Activated effector memory CD4-positive, alpha-beta T cell treated with anti-CD3 and anti-CD28 coated beads, Interleukin-2, amount 50 U/mL, for 16 hours (primary cell): ENCODE measurements at places on chromosomes 5 and 9.

GRCh38 chr9:134929193-134930158, 11.8 kb upstream of the FCN1 start:
- DNase-seq = no peak

DNA sequence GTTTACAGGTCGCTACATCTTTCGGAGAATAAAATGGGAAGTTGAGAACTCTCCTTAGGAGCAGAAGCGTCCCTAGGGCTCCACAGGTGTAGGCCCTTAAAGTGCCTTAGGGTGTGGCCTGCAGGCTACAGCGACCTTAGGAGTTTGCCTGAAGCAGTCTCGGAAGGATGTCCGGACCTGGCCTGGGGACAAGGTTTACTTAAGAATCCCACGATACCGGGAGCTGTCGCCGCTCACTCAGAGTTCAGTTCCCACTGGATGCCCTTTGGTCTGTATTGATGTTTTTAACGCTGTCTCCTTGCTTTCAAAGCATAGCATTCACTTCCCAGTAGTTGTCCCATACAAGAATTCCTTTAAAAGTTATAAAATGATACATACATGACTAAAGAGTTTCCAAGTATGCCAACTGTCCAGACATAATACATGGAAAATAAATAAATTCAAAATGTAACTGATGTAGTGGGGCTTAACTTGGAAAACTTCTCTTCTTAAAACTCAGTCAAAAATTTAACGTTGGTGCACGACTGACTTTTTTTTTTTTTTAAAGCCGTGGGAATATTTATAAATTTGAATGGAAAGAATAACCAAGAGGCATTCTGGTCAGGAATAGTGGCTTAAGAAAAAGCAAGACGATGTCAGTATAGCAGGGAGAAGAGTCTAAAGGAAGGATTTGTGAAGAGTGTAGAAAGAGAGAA, 848 bp downstream of the RAD50 start:
- DNase-seq = peak; percentile 72

DNA sequence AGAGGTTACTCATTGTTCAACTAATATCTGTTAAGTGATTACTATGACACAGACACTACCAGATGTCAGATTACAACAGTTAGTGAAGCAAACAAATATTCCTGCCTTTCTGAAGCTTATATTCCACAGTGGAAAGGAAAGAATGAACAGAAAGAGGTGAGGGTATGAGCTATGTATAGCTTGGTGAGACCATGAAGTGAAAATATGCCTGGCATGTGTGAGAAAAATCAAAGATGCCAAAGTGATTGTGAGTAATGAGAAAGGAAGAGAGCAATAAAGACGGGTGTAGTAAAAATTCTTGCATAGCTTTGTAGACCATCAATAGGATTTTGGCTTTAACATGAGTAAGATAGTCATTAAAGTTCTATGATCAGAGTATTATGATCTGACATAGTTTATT, 734.5 kb upstream of the NUDT12 start:
- no peak for DNase-seq

DNA sequence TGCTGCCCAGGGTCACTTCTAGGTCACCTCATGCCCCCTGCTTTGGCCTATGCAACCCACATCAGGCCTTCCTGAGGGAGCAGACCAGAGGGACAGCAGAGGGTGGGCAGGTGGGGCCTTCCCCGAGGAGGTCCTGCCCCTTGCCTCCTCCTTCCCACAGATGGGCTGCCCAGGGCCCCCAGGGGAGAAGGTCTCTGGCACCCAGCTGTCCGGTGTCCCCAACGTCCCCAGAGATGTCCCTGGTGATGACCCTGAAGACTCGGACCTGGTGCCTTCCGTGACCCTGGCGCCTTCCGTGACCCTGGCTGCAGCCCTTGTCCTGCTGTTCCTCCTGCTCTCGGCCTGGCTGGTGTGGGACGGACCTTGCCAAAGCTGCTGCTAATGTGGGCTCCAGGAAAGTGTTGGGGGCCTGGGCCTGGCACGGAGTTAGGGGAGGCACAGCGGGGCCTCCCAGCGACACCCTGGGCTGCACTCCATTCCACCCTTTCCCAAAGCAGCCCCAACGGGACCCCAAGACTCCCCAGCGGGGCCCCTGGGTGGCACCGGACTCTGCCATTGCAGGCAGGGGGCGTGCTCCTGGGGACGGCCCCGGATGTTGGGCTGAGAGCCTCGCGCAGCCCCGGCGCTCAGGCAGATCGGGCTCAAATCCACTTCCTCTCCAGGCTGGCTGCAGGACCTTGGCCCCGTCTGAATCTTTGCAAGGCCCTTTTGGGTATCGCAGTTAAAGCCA, 6.8 kb upstream of the SLC2A6 start:
- no peak for DNase-seq

DNA sequence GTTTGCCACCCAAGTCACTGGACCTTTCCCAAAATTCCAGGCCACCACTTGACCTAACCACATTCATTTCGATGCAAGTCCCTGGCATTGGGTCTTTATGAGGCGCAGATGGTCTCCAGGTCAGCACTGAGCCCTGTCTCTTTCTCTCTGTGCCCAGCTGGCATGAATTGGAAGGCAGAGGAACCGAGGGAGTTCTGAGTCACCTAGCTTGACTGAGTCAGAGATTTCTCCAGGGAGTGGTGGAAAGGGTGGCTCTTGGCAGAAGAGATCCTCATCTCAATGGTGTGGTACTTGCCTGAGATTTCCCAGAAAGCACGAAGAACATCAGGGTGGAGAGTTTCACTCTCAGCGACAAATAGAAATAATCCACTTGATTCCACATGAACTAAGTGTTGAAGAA, 43.8 kb downstream of the WDR36 start:
- DNase-seq = no peak

DNA sequence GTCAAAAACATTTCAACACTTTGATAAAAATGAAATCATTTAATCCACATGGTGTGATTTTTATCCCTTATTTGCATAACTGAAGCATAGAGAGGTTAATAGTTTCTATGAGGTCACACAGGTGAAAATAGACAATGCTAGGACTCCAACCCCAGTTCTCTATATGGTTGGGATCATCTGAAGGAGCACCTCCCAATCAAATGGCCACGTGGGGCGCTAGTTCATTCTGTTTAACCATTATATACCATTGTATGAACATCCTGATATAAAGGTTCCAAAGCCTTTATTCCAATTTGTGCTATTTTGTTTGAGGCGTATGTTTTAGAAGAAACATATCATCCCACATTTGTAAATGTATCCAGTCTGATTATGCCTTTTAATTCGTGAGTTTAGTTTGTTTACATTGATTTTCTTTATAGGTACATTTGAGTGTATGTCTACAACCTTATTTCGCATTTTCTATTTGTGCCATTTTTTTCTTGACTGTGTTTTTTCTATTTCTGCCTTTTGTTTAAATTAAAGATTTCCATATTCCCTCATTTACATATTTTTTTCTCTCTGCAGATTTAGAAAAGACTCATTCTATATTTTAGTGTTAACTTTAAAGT, 1092.0 kb downstream of the MAT2B start:
- DNase-seq = no peak

DNA sequence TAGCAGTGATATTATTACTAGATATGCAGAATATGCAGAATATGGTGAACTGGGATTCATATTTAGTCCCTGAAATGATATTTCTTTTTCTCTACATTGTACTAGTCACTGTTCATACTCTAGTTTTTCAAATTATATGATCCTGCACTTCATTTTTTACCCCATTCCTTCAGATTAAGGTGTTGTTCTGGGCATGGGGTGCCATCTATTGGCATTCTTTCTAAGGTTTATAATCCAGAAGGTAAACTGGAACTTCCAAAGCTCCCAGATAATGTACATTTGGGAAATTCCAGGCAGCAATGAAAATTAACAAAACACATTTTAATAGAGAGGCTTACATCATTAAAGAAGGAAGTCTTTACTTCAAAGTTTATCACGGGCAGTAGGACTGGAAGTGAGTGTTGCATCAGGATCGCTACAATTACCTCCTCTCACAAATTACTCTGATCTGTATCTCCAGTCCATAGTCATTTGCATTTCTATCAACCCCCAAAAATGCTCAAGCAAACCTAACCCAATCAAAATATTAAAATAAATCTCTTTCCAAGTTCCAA, 12.5 kb downstream of the RFX3 start:
- DNase-seq = no peak

- DNase-seq = peak; percentile 16
These were observed 35.1 kb downstream of the B4GALT1 start for GRCh38 chr9:33131790-33132772.

DNA sequence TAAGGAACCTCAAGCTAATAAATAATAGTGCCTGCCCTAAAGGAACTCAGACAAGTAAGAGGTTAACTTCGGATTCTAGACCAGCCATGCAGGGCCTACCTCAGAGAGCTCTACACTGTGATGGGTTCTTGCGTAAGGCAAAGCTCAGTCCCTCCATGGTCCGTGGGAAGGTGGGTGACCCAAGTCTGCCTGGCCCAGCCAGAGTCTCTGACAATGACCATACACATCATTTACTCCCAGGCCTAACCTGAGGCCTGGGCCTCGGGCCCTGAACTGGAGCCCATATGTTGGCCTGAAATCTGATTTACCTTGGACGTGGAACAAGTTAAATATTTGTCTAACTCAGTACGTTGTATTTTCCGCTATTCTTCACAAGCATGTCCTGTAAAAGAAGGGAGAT, 55.1 kb downstream of the TMEM174 start:
- no peak for DNase-seq

DNA sequence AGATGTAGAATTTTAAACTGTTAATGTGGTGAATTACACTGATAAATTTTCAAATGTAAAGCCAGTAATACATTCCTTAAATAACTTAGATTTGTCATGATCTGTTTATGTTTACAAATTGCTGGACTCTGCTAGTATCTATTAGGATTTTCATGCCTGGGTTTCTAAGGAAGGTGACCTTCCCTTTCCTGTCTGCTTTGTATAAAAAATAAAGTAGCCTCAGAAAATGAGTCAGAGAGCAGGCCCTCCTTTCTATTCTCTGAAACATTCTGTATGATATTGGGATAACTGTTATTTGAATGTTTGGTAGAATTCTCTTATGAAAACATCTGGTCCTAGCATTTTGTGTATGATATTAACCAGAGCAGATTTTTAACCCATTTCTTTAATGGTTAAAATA, 255.3 kb downstream of the SYK start:
- no peak for DNase-seq

- no peak for DNase-seq
These were observed 8.0 kb downstream of the GRIA1 start for GRCh38 chr5:153498516-153498915.

DNA sequence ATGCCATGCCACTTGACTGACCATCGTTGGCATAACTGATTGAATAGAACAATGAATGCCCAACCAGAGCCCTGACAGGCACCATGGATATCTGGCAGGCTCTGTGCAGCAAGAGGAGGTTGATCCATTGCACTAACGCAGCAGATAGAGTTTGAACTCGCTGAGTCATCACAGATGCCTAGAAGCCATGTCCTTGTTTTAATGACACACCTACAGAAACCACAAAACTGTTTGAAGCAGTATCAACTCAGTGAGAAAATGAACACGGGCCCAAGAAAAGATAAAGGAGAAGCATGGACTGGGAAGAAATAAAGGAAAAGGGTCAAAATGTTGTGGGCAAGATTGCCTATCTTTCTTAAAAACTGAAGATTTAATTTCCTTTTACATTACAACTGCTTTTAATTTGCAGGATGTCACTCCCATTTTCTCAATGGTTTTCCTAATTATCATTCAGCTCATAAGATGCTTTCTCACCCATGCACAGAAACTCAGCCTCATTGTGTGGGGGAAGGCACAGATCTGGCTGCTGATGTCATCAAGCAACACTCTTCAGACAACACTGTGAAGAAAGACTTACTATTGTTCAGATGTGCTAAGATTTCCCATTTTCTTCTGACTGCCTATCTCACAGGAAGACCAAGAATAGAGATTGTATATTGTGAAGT, 129.0 kb downstream of the PIK3R1 start:
- DNase-seq = peak; percentile 64

DNA sequence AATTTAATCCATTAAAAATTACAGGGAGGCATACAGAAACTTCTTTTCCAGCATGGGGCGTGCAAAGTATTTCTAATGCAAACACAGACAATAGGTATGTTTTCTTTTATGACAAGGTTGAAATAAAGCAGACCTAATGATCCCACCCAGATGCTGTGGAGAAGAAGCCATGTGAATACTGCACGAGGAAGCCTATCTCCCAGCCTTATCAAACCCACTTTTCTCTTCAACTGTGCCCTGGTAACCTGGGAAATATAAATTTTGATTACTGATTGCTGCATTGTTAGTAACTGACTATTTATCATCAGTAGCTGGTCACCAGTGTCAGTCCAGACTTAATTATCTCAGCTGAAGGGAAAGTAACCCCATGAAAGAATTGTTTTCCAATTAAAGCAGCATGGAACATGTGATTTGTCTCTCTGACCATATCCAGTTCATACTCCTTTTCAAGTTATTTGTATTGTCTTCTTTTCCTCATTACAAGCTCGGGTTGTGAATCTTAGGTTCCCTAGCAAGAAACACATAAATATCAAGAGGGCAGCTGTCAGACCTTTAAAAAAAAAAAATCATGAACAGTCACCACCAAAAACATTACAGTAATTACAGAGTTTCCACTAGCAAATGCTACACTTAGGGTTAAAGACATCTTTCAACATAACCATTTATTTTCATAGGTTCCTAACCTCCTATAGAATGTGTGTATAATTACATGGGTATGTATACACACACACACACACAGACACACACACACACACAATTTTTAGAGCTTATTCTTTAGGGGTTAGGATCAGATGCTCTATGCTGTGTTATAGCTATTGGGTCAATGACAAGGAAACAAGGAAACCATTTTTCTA, 50.3 kb downstream of the SEMA6A start:
- no peak for DNase-seq

DNA sequence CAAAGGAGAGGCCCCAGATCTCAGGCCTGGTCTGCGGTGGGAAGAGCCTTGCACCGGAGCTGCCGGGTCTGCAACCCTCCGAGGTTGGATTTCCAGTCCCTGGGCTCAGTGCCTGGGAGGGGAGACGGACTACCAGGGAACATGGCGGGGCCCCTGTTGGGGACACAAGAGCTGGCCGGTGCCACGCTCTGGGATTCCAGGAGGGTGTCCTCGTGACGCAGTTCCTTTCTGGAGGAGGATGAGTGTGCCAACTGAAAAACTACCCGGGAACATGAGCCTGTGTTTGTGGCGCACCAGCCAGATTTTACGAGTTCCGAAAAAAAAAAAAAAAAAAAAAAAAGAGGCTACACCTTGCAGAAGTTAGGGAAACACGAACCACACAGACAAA, 9.0 kb downstream of the NRARP start:
- DNase-seq = no peak
